ENCODE measurements at places on chromosomes 3 and 15.

GRCh38 chr3:102068327-102068726, 219.0 kb downstream of the NFKBIZ start:
- no peak for DNase-seq

- DNase-seq, result peak; percentile 37
These were observed 8.8 kb downstream of the TMEM40 start for GRCh38 chr3:12750223-12750622.

DNA sequence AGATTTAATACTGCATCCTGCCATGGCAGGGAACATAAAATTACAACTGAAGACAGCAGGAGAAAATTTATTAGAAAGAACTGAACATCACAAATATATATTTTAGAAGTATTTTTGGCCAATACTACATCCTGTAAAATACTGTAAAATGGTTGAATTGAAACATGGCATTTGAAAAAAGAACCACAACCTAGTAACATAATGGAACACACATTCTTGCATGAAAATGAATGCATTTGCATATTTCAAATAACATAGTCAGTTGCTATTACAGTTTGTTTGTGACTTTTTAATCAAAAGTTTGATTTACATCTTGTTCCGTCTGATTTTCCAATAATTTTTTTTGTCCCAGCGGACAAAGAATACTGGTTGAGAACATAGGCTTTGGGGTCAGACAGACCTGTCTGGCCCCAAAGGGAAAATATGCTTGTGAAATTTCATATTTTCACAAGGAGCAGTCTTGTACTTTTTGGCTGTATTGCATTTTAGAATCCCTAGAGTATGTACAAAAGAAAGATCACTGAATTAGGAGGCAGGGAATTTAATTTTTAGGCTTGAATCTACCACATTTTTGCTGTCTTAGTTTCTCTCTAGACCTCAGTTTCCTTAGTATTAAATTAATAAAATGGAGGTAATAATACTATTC, 268.8 kb downstream of the ADAMTSL3 start:
- no peak for DNase-seq

DNA sequence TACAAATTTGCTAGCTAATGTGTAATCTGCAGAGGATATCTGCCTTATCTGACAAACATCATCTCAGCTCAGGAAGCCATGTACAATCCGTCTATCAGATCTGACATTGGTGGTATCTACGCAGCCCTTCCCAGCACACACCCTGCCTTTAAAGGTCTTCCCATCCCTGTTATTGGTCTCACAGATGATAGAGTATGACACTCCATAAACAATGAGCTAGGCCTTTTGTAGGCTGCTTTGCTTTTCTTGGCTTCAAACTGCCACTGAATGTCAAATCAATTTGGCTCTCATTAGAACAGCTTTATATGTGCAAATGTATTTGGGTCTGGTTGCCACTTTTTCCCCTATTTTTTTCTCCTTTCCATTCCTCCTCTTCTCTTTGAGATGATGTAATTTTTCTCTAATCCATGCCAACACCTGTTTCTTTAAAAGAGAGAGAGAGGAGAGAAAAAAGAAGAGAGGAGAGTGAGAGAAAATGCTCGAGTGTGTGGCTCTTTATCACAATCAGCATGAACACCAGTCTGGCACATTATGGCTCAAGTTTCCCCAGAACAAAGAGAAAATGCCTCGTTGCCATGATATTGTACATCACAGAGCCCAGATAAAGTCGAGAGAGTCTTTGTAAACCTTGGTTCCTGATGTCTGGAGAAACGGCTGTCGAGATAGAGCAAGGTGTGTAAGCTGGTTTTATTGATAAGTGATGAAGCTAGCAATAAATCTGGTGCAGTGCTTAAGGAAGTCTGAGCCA, 80.8 kb upstream of the DPH6 start:
- no peak for DNase-seq

DNA sequence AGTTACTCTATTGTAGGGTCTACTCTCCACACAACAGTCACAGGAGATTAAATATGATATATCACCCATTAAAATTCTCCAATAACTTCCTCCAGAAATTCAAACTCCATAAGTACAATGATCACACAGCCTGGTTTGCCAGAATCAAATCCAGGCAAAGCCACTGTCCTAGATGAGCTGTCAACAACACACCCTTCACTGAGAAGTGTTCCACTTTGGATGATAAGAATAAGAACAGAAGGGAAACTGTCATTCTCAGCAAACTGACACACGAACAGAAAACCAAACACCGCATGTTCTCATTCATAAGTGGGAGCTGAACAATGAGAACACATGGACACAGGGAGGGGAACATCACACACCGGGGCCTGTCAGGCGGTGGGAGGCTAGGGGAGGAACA, 41.4 kb upstream of the KBTBD8 start:
- no peak for DNase-seq

- no peak for DNase-seq
These were observed 157.3 kb downstream of the WNT5A start for GRCh38 chr3:55329849-55330248.

DNA sequence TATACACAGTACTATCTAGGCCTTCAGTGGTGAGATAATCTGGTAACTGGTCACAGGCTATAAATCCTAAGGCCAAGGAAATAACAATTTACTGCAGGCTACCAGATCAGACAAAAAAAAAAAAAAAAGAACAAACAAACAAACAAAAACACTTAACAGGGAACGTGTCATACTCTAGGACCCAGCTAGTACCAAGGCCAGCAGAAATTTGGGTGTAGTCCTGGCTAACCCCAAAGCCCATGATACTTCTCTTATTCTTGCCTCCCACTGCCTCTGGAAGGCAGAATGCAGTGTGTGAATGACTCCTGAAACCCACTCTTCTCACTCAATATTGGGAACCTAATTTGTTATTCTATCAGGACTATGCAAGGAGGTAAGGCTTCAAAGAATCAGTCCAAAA, 53.7 kb upstream of the ST3GAL6 start:
- DNase-seq, result no peak

DNA sequence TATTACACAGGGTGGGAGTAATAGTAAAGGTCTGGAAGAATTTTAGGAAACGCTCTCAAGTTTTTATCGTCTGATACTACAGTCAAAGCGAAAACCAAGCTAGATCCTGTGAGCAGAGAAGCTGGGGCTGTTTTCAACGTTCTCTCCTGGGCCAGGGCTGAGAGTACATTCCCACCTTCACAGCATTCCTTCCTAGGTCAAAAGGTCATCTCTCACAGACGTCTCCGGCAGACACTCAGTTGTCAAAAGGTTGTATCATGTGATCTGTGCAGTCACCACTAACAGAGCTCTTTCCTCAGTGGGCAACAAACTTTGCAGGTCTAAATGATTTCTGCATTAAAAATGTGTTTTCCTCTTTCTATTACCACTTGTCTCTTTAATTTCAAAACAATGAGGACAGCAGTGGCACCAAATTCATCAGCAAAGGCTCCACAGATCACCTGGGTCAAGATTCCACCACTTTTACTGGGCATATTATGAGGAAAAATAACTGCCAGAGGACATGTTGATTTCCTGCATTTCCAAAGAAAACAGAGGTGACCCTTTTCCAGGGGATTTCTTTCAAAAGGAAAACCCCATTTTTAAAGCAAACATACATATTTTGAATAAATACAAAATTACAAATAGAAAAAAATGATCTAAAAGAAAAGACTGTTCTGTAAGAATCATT, 41.9 kb downstream of the MEIS2 start:
- DNase-seq, result no peak

DNA sequence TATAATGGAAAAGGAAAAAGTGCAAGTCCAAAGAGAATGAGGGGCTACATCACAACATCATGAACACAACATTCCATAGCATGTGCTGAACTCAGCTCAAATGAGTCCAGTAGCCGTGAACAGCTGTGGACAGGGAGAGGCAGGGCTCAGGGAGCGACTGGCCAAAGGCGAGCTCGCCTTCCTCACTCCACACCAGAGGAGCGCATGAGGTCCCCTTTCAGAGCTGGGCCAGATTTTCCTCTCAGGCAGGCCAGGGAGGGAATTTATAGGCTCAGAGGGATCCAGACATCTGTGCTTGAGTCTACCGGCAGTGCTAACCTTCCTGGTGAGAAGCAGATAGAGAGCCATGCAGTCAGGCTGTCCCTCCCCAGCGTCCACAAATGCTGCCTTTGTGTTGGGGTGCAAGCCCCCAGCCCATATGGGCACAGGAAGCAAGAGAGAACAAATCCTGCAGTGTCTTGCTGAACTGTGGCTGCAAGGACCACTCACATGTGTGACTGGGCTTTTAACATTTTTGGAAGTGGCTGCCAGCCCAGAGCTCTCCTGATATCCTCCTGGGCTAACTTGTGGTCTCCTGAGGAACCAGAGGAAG, 32.5 kb downstream of the ARHGEF3 start:
- DNase-seq, result peak; percentile 67

DNA sequence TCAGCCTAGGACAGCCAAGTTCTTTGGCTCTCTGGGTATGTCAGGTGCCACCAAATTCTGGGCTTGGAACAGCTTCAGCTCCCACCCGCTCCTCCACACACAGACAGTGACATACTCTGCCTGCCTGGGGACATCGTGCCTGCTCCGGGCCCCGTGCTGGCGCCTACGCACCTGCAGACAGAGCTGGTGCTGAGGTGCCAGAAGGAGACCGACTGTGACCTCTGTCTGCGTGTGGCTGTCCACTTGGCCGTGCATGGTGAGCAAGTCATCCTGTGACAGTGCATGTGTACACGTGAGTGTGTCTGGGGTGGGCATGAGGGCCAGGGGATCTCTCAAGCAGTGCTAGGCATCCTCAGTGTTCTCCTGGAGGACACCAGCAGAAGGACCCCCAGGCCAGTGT, 922 bp downstream of the IL17RC start:
- DNase-seq, result no peak

DNA sequence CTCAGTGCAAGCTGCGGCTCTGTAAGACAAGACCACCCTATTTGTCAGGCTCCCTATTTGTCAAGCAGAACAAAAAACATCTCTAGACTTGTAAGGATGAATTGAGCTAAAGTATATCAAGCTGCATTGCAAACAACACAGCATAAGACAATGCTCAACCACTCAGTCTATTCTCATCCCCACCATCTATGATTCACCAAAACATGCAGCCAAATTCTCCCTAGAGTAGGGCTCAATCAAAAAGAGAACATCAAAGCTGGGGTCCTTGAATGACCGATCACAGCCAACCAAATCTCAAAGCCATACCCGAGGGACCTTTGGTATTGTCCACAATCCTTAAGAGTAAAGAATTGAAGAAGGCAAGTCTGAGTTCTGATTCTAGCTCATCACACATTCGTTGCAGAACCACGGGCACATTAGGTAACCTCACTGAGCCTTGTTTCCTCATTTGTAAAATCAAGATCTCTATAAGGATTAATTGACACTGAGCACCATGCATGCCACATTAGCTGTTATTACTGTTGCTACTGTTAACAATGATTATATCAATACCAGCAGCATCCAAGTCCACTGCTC, 31.2 kb downstream of the RFTN1 start:
- DNase-seq, result no peak

GRCh38 chr3:185317674-185318073, 45.3 kb upstream of the MAP3K13 start:
- no peak for DNase-seq

GRCh38 chr3:13303410-13303809, 116.7 kb downstream of the NUP210 start:
- DNase-seq, result no peak

GRCh38 chr3:15791525-15791924, 6.3 kb downstream of the ANKRD28 start:
- no peak for DNase-seq

DNA sequence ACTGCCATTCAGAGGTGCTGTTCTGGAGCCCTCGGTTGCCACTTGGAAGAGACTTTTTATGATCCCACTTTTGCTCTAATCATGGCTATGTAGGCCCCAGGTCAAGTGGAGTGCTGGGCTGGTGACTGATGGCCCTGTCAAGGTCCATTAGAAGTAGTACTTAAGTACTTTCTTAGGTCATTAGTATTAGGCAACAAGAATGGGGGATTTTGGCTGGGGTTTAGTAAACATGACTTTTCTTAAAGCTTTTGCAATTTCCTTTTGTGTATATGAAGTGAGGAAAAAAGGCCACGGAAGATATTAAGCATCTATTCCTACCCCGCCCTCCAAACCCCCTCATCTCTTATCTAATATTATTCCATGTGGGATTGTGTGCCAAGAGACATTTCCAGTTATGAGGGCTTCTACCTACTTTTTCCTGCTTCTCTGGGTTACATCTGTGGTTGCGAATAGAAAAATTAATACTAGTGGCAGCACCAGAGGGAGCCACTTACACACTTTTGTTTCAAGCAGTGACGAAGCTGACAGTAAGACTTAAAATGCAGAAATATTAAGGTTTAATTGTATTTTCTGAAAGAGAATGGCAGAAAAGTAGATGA, 13.9 kb downstream of the NLGN1 start:
- DNase-seq, result peak; percentile 32

GRCh38 chr15:82986442-82986780, 401 bp downstream of the RAMAC start:
- no peak for DNase-seq

GRCh38 chr15:38745626-38746025, 181.0 kb upstream of the RASGRP1 start:
- no peak for DNase-seq

- no peak for DNase-seq
These were observed 105.8 kb upstream of the C15orf61 start for GRCh38 chr15:67415181-67415580.

- no peak for DNase-seq
These were observed 1.7 kb upstream of the COL7A1 start for GRCh38 chr3:48596676-48597407.

- no peak for DNase-seq
These were observed 108.9 kb downstream of the CCNL1 start for GRCh38 chr3:157051055-157051454.

GRCh38 chr3:33236005-33236404, 17.4 kb upstream of the SUSD5 start:
- no peak for DNase-seq

- DNase-seq, result peak; percentile 46
These were observed 951 bp downstream of the TARS3 start for GRCh38 chr15:101723171-101723873.

DNA sequence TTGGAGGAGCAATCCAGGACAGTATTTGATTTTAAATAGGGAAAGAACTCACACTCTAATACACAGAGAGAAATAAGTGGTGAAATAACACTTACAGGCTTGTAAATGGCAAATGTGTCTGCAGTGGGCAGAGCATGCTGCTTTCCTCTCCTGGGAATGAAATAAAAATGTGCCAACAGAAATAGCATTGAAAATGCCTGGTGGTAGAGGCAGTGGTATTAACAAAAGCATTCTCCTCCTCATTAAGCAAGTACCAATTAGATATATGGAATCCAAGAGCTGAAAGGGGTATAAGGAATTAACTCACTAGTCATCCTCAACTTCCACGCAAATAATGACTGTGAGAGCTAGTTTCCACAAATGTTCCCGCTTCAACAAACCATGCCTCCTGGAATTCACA, 364.1 kb upstream of the KCNMB2 start:
- DNase-seq, result no peak

Data from femur (tissue), 1 donor.